ENCODE measurements at places on chromosomes 12 and 14.

DNA sequence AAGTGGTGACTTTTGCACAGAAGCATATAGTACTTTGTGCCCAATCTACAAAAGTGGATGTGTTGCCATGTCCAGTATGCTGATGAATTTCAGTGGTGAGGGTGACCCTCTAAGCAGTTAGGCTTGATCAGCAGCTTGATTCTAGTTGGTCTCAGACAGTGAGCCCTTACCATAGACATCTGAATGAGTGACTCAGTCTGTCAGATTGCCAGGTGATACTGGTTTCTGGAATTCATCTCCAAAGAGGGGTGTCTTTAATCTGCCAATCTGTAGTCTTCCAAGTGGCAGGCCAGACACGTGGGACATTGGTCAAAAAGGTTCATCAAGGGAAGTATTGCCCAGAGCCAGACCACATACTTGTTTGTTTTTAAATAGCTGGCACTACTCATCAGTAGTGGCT, 187.4 kb upstream of the SLC16A7 start:
- no peak for DNase-seq

GRCh38 chr14:102911991-102912761, 10.3 kb upstream of the AMN start:
- no peak for DNase-seq

- no peak for DNase-seq
These were observed at the start of gene NTN4 for GRCh38 chr12:95790033-95790916. NTN4 (minus strand) TSS chr12:95790764; CDS start chr12:95790309, 455 bp downstream.

- DNase-seq = no peak
These were observed 79.1 kb upstream of the BCL2L14 start for GRCh38 chr12:11991604-11992003.

DNA sequence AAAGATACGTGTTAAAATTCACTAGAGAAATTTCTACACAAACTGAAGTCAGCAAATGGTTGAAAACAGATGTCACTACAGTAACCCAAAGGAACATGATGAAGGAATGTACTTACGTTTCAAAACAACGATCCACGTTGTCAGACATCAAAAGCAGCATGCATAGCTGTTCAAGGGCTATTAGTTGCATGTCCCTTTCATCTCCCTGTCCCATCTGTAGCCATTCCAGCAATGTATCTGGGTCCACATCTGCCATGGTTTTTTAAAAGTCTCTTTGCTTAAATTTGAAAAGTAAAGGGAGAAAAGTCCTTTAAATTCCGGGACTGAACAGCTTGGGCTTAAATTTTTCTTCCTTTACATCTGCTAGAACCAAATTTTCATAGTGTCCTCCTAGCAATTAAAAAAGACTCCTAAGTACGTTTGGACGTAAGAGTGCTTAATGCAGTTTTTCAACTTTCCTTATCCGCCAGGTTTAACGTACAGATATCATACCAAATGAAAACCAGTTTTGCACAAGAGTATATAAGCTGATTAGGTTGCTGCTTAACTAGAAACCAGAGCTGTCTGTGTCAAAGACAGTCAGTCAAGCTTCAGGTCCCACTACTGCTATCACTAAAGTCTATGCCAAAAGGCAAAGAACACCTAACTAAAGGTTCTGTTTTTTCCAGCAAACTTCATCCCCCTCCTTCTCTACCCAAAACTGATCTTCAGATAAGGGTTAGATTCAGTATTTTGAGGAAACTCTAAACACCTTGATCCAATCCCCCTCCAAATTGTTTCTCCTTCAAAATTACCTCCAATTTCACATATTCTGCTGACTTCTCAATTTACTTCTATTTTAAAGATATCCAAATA, 1.7 kb downstream of the HECTD1 start:
- no peak for DNase-seq

- no peak for DNase-seq
These were observed 101.1 kb downstream of the DACT1 start for GRCh38 chr14:58738876-58739275.

- no peak for DNase-seq
These were observed 1.6 kb upstream of the C1S start for GRCh38 chr12:7058850-7059395.

GRCh38 chr12:120640861-120641833, 721 bp downstream of the CABP1 start:
- DNase-seq = no peak

DNA sequence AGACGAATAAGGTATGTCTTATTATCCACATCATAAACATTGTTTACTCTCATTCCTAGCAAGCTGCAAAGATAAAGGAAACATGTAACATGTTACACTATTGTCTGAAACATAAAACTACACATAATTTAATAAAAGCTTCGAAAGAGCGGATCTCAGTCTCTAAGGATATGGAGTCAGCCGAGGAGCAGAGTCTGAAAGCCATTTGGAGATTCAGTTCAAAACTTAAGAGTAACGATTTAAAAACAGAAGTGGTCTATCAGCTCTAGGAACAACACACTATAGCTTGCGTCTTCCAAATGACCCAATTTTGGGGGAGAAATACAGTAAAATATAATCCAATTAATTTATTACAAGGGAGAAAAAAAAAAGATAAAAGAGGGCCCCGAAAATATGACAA, 775 bp downstream of the NEMF start:
- DNase-seq = no peak

- no peak for DNase-seq
These were observed 8.3 kb downstream of the GALNT16 start for GRCh38 chr14:69268223-69268622.

DNA sequence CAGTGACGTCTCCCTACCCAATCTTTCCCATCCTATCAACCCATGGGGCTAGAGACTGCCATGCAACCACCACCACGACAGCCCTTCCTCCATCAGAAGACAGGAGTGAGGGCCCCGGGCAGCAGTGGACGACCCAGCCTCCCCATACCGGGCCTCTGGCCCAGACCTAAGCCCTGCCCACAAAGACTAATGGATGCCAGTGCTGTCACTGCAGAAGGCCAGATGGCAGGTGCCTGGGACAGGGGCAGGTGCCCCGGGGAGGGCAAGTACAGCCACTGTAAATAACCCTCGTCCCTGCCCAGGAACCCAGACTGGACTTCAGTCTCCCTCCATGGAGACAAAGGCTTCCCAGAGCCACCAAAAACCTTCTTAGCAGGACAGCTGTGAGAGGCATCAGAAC, 20.3 kb upstream of the HSPB8 start:
- no peak for DNase-seq

DNA sequence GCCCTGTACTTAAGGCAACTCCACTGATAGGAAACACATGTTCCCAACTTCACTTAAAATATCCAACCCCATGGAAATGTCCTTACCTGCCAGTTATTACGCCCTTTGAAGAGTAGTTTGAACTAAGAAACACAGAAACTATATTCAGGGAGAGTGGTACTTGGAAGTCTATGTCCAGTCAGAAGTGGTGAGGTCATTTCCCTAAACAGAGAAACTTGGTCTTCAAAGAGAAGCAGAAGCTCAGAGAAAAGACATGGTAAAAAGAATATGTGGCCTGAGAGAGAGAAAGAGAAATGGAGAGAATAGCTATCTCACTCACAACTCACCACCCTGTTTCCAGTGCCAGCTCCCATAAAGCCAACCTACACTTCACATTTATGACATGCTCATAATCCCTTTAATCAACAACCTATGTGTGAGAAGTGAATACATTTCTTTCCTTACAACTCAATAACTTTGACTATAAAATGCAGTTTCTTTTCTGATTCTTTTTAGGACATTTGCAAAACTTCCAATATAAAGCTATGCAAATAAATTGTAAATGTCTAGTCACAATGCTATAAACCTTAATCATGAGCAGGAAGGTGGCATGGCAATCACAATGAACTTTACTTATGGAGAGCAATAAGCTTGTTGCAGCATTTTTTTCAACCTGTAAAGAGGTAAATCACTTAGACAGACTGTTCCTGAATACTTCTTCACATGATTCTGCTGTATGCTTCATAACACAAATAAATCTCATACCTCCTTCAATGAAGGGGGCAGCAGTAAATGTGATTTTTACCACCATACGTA, 67.1 kb downstream of the CPNE8 start:
- DNase-seq = no peak

GRCh38 chr12:70540996-70541395, 96.2 kb downstream of the PTPRB start:
- DNase-seq = no peak

- no peak for DNase-seq
These were observed 118.1 kb upstream of the SLC38A2 start for GRCh38 chr12:46490635-46491034.

DNA sequence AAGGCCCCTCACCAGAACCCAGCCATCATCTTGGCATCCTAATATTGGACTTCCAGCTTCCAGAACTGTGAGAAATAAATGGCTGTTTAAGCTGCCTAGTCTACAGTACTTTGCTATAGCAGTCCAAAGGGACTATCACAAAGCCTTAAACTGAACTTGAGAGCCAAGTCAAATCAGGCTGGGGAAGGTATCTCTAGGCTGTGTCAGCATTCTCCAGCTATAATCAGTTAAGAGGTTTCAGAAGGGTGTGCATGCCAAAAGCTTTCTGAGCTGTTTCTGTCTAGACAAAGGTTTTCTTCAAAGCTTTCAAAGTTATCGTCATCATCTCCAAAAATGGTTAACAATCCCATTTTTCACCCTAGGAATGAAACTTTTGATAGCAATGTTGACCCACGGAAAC, 7.6 kb downstream of the ASCL4 start:
- no peak for DNase-seq
